ENCODE measurements at places on chromosomes 5 and 9.

- DNase-seq: no peak
Measured at GRCh38 chr5:174057206-174057605, 11.7 kb downstream of the NSG2 start.

DNA sequence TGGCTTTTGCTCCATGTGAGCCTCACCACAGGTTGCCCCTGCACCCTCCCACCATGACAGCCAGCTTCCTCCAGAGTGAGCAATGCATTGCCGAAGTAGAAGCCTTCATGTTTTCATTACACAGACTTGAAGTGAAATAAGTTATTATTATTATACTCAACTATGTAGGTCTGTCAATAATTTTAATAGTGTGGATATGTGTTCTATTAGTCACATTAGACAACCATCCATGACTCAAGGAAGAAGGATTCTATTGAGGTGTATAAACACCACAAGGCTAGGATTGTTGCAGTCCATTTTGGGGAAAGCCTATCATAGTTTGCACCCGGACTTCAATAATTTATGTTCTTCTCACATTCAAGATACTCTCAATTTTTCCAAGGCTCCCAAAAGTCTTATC, 369.5 kb downstream of the TAF11L14 start:
- no peak for DNase-seq

DNA sequence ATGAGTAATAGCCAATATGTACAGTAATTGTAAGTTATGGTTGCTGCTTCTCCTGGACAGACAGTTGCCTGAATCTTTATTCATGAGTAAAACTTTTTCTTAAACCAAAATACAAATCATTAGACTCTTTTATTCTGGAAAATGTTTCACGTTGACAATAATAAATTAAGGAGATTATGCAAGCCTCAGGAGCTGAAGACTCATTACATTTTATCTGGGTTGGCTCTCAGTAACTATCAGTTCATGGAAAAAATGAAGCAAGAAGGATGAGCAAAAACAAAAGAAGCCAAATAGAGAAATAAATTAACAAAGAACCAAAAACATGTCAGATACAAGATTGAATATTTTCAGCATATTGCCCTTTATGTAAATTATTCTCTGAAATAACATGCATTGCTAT, 88.9 kb upstream of the PRR16 start:
- no peak for DNase-seq

DNA sequence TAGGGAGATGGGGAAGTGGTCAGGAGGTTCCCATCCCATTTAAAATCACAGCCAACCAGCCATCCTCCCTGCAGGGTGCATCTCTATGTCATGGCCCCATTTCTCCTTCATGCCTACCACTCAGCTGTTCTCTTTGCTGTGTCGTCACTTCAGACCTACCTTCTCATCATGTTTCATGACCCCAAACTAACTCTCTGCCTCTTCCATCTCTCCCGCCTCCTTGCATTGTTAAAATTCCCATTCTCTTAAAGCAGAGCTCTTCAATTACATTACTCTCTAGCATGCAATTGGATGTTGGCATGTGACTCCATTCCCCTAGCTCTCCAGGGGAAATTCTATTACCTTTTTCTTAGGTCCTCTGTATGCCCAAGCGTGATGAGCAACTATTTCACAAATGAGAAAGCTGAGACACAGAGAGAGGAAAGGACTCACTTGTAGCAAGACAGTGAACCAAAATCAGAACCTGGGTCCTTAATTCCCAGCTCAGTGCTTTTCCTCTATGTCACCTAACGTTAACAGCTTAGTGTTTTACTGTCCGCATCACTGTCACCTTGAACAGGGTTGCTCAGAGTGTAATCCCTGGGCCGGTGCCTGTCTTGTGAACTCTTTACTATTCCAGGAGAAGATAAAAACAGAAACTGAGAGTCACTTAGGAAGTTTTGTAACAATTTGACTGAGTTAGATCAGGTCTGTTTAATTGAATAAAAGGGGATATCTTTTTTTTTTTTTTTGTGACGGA, 28.1 kb downstream of the PDE6A start:
- no peak for DNase-seq

DNA sequence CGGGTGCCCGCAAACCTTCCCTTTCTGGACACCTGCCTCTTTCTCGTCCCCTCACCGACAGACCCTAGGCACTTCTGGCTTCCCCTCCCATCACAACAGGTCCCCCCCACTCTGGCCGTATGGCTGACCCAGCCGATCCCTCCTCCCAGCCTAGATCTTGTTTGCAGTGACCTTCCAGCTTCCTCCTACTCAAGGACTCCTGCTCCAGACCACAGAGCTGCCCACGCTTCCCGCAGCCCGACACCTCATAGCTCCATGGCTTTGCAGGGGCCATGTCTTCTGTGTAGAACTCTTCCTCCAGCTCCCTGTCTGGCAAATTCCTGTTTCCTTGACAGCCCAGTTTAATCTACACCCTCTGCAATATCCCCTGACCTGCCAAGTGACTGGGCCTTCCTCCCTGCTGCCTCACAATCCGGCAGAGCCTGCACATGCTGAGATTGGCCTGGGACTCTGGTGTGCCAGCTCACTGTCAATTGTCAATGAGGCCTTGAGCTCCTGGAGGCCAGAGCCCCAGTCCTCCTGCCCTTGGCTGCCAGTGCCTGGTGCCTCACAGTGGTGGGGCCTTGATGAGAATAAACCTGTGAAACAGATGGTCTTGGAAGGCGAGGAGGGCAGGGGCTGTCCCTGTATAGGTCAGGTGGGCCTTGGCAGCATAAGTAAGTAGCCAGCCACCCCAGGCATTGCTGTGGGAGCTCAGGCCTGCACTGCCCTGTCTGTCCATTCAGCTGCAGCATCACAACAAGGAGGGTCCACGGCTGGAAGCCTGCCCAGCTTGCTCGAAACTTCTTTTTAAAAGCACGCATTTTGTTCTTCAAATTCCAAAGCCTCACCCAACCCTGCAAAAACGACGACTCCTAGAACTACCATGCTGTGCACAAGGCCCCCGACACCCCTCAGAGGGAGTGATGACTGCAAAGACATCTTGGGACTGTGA, 50.5 kb downstream of the GADD45G start:
- no peak for DNase-seq

- no peak for DNase-seq
Measured at GRCh38 chr5:179812135-179812825, 5.6 kb upstream of the MGAT4B start.

GRCh38 chr9:19149230-19149629, 21.9 kb upstream of the PLIN2 start:
- DNase-seq: no peak

- no peak for DNase-seq
Measured at GRCh38 chr9:79672236-79672635, 100.5 kb downstream of the TLE4 start.

DNA sequence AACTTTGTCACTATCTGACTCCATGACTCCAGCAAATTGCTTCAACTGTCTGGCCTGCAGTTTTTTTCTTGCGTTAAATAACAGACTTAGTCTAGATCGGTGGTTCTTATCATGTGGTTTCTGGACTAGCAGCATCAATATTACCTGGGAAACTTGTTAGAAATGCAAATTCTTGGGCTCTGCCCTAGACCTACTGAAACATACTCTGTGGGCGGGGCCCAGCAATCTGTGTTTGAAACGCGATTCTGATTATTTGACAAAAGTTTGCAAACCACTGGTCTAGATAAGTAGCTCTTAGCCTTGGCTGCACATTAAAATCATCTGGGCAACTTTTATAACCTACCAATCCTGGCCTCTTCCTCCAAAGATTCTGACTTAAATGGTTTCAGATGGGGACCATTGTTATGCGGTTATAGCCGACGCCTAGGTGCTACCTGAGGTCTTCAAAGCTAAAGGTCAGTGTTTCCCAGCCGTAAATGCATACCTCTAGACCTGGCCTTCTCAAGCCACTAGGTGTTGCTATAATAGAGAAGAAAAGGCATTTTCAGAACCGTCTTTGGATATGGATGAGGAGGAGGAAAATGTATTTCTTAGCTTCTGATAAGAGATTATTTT, 74.0 kb downstream of the C9orf85 start:
- DNase-seq: no peak

- DNase-seq: no peak
Measured at GRCh38 chr5:180376511-180376910, 23.4 kb upstream of the GFPT2 start.

GRCh38 chr5:522899-523440, 1.3 kb downstream of the SLC9A3 start:
- no peak for DNase-seq

GRCh38 chr5:173663352-173664153, 47.1 kb upstream of the BOD1 start:
- no peak for DNase-seq

DNA sequence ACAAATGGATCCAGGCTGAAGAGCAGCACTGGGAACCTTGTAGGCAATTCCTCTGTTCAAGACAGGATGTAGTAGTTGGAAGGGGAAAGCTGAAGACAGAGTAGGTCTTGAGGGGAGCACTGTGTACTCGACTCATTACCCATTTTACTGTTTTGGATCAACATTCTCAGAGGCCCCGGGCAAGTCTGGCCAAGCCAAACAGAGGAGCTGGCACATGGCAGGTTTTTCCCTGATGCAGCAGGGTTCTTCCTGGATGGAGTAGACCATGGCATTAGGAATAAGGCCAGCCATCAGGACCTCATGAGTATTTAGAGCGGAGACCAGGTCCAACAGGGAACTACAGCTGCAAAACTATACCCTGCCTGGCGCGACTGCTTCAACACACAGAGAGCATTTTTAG, 4.4 kb downstream of the SVEP1 start:
- no peak for DNase-seq

DNA sequence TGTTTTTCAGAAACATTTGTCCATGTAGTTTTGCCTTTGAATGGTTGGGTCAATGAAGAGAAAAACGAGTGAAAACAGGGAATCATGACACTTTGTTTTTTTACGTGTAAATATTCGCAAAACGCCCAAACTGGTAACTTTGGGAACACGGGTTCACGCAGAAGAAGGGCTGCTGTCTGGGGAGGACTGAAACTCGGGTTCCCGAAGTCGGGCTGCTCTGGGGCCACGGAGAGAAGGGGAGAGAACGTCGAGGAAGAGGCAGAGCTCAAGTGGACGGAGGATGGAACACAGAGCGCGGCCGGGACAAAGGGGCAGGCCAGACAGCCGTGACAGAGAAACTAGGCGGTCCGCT, 478 bp upstream of the SETD9 start:
- DNase-seq: no peak

DNA sequence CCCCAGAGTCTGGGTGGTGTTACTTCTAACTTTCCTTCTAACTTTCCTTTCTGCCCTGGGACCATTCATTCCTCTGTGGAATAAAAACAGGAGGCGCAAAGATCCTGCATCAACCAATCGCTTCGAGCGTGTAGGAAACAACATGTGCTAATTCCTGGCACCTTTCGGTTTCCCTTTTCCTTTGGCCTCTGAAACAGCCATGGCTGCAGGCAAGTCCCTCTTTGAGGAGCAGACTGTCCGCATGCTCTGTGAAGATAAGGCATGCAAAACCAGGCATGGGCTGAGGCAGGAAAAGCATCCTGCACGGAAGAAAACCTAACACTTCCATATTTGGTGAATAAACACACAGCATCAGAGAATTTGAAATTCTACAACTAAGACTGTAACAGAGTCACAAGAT, 128.3 kb downstream of the HSD17B3 start:
- no peak for DNase-seq

- no peak for DNase-seq
Measured at GRCh38 chr5:153988510-153988909, 50.2 kb downstream of the FAM114A2 start.

DNA sequence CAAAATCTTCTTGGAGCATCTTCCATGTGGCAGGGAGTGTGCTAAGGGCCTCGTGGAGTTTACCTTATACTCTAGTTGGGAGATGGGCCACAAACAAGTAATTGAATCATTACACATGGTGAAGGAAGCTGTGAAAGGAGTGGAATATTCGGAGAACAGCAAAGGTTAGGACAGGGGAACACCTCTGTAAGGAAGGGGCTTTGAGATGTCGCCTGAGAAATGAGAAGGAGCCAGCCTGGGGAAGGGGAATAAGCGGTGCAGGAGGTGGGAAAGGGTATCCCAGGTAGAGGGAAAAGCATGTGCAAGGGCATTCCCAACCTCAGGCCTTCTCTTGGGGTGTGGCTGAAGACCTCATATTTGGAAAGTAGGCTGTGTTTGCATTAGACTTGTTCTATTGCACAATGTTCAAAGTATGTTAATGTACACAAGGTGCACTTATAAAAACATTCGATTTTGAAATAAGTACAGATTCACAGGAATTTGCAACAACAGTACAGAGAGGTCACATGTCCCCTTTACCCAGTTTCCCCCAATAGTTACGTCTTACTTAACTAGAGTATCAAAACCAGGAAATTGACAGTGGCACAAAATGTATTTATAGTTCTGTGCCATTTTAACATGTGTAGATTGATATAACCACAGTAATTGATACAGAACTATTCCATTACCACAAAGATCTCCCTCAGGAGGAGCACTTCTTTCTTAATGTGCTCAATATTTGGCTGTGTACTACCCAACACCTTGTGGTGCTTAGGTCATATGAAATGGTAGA, 2.4 kb upstream of the STOM start:
- DNase-seq: no peak

- no peak for DNase-seq
Measured at GRCh38 chr5:126677121-126677520, 76.4 kb downstream of the PHAX start.

DNA sequence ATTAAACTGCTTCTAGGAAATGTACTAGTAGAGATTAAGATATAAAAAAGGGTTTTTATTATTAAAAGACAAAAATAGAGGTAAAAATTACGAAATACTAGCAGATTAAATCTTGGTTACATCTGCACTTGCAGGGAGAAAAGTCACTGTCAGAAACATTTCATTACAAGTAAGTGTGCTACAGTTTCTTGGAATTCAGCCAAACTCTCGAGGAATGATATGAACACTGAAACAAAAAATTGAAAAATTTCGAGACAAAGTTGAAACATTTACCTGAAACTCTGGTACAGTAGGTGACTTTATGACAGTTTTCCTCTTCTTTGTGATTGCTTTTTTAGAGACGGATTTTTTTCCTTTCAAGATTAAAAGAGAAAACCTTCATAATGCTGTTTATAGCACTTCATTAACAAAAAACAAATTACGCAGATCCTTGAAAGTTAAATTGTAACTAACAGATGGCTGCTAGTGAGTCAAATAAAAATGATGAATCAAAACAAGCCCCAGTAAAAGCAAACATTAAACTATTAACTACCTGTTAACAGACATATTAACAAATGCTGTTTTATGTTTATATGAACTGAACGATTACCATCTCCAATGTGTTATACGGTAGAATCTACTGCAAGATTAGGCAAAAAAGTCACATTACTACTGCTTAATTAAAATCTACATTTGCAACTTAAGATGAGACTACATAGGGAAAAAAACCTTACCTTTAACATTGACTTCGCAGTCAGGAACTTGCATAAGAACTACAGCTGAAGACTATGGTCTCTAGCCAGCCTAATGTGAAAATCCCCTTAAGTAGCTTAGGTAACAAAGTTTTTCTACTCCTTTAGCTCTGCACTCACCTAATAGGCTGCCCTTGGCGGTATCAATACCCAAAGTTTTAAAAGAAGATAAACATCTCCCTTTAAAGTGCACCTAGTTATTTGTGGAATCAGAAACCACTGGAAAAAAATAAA, 61.4 kb downstream of the RANBP6 start:
- no peak for DNase-seq

Measured in NCI-H146 (cell line).